ENCODE measurements at places on chromosomes 4 and X. TPM values are rescaled to one million over a fixed set of nuclear protein-coding genes. Genes with fewer than 3 reads are reported as not detected.

DNA sequence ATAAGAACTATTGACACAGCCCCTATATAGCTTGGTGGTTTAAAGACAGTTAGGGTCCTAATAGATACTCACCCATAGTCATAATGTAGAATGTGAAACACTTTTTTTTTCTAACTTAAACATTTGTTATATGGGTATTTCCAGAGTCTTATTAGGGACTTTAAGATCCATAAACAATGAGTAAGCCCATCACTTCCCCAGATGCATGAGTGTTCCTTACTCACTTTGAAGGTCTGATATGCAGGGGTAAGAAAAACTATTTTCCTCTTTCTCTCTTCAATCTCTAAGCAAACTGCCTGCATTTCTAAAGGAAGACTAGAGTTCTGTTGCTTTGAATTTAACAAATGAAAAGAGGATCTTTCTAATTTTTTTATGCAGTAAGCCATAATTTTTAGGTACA lies 443.6 kb upstream of the PITX2 start:
- no peak for DNase-seq

DNA sequence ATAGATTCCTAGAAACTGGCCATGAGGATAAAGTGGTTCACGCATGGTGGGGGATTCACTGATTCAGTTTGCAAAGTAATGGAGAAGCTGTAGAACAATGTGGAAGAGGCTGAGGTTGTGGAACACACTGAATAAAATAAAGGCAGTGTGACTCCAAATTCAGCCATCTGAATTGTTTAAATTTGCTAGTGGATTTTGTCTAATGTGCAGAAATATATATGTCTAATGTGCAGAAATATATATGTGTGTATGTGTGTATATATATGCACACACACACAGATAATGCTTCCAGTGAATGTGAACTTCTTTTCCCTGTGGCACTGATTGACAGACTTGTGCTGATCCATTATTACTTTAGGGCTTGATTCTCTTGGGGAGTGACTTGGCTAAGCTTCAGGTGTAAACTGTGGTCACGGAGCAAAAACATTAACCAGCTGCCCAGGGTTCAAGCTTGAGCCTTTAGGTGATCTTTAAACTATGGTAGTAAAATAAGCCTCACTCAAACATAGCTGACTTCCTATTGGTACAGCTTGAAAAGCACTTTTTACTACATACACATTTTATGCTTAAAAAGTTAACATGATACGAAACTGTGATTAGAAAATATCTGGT lies 3.5 kb downstream of the STBD1 start:
- no peak for DNase-seq

DNA sequence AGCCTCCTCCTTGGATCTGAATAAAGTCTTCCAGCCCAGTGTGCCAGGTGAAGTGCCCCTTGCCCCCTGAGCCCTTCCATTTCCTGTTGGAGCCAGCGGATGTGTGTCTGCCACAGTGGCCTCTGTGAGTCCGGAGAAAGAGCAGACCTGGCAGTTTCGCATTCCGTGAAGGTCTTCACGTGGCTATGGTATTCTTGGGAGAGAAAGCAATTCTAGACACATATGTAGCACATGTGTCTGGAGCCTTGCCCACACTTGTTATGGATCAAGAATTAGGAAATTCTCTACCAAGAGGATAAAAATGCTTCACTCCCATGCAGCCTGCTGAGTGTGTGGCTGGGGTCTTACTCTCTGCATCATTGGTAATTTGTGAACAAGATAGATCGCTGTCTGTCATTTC lies 130.9 kb downstream of the REPS2 start:
- DNase-seq, result no peak

- DNase-seq, result no peak
Measured at GRCh38 chr4:79472693-79473438, 64.8 kb upstream of the GK2 start.

DNA sequence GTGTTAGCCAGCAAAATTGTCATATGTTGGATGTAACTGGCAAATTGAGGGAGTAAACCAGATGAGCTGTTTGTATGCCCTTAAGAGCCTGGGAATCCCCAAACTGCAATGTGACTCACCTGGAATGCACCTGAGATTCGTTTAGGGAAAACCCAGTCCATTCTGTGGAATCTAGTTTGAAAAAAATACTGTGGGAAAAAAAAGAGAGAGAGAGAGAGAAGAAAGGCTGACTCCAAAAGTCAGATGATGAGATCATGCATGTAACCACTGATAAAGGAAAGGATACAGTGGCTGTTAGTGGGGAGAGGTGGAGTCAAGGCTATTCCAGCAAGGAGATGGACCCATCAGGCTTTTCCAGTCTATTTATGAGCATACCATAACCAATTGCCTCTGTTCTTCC lies 48.5 kb downstream of the SLC9A7 start:
- DNase-seq, result no peak

DNA sequence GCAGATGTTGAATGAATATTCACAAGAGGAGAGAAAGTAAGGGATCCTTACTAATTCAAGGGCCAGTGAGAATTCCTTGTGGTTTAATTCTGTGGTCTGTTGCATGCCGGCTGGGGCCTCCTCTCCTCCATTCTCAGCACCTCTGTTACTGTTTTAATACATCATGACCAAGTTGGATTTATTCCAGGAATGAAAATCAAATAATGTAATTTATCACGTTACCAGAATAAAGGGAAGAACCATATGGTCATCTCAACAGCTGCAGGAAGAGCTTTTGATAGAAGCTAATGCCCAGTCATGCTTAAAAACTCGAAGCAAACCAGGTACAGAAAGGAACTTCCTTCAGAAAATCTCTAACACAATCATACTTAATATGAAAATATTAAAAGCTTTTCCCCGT lies 54.1 kb downstream of the GRK4 start:
- no peak for DNase-seq

DNA sequence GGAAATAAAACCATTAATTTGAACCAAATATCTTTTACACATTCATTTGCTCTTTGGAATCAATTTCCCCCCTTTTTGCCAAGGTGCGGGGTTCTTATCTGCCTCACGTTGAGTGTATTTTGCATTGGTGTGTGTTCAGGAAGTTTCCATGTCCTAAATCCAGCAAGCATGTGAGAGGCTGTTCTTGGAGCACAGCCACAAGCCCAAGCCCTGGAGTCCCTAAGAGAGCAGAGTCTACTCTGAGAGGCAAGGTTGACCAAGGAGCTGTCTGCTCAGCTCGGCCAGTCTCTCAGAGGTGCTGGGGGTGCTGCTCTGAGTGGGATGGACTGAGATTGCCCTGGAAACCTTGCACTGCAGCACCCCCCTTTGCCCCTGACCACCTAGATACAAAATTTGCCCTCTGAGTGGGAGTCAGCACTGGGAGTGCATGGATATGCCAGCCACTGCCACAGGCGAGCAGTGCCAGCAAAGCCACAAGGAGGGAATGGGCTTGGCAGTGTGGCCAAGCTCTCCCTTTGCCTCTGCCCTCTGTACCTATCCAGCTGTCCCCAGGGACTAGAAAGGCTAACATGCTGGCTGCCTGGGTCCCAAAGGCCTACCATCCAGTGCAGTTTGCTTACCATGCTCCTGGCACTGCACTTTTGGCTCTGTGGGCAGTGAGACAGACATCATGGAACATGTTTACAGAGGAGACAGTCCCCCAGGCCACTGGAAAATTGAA lies 20.5 kb upstream of the FAM193A start:
- no peak for DNase-seq

- no peak for DNase-seq
Measured at GRCh38 chrX:41314204-41314603, 19.8 kb upstream of the DDX3X start.

- DNase-seq, result no peak
Measured at GRCh38 chrX:12007881-12008280, 130.4 kb upstream of the FRMPD4 start.

DNA sequence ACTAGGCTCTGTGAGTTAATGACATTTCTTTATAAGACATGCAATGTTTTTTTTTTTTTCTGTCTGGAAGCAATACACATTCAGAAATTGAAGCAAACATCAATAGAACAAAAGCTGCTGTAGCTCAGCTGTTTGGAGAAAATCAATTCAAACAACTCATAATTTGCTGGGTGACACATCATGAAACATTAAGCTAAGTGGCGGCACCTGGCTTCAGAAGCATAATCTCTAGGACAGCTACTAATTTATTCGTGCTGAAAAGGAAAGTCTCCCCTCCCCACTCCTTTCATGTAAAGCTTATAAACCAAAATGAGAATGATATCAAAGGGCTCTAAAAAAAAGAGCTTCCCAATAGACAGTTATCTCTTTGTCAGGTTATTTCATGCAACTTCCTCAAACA lies 73.9 kb downstream of the LUZP4 start:
- DNase-seq, result no peak

GRCh38 chrX:145623453-145623852 lies 194.2 kb upstream of the SLITRK2 start:
- DNase-seq, result no peak

DNA sequence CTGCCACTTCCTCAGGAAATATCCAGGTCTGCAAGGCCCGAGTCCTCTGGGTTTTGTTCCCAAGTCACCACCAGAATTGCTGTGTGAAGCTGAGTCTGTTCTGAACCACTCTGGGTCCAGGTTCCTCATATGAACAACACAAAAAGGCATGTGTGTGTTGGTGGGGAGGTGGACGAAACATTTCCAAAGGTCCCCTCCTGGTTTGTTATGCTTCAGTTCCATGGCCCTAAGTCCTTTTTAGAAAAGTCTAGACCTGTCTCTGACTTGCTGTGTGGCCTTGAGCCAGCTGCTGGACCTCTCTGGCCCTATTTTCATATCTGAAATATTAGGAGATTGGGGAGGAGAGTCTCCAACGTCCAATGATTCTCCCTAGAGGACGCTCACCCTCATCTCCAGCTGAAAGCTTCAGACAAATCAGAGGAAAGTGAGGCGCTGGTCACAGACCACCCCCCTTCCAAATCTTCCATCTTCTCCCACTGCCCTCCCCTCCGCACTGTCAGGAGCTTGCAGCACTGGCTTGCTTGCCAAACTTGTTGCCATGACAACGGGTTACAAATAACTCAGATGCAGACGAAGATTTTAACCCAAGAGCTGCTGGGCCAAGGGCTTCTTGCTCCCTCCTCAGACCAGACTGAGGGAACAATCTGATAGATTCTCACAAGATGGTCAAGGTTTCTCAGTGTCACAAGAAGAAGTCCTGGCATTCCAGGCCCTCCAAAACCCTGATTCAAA lies 64.5 kb downstream of the SMC1A start:
- no peak for DNase-seq

- no peak for DNase-seq
Measured at GRCh38 chrX:13808865-13809264, 8.0 kb downstream of the GPM6B start.

DNA sequence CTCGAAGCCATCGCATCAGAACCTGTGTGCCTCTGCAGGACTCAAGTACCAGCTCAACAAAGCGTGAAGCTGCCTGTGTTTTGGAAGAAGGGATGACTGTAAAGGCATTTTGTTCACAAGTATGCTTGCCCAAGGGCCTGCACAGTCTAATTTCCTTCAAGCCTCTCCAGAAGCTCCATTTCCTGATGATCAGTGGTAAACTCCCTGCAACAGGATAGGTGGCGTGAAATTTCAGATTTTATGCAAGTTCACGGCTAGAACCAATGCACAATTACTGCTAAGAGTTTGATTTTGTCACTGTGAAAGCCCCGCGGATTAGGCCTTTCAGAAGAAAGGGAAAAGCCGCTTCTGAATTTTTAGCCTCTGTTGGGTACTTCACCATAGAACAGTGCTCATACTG lies 89.2 kb upstream of the TAPT1 start:
- no peak for DNase-seq

DNA sequence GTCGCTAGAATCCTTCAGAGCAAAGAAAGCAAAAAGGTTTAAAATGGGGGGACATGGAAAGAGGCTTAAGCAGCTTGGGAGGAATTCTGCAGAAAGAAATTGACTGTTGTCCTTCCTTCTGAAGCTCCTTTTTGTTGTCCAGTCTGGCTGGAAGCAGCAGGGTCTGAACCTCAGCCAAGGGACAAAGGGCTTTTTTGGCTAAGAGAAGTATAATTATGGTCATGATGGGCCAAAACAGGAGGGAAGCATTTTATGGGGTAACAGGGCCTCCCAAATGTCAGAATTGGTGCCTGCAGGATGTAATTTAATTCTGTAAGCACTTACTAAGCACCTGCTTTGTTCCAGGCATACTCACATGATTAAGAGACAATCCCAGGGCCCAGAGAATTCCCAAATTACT lies 74.2 kb upstream of the CPEB2 start:
- no peak for DNase-seq

DNA sequence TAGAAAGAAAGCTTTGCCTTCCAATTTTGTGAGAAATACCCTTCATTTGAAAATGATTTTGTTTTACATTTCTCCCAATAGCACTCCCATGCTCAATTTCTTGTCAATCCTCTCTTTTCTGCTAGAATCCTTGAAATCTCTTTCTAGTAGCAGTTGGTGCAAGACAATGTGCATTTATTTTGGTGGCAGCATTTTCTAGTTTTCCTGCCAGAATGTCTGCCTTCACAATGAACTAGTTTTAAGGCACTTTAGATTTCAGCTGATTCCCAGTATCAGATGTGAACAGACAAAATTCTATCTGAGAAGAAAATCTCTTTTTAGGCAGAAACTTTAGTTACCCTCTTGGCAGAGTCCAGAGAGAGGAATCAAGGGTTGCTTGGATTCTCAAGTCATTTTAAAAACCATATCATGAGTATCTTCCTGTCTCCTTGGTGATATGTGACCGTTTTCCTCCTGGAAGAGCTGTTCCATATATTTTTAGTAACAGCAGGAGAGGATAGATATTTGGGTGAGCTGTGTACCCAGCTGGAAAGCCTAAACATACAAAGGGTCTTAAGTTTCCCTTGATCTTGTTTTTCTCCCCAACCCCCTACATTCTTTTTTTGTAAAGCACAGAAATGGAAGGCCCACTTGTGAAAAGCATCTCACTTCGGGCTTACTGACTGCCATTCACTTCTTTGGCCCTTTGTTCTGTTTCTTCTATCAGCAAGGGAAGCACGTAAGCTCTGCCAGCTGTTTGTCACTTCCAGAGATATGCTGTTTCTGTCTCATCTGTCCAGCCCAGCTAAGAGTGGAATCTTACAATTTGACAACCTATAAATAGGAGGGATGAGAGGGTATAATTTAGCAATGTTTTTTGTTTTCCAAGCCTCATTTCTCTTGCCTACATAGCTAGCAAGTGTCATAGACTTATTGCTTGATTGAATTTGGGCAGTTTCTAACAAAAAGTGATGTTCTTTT lies 38.7 kb downstream of the TSPAN7 start:
- no peak for DNase-seq

The FAT4 gene
- total RNA-seq, result 6.5 TPM

The DCAF12L2 gene
- total RNA-seq, result 0.11 TPM

The MAGEA8 gene
- total RNA-seq, result not detected

The SHISA3 gene
- 5.5 TPM for total RNA-seq

The ELOVL6 gene
- 2.0 TPM for total RNA-seq

The SLC7A11 gene
- 0.46 TPM for total RNA-seq

The CSAG1 gene
- total RNA-seq, result not detected

The SLC39A8 gene
- total RNA-seq, result 3.1 TPM

The GPRASP2 gene
- total RNA-seq, result 10.3 TPM

The NALF2 gene
- 41.1 TPM for total RNA-seq

The EGFL6 gene
- total RNA-seq, result not detected

The ENPEP gene
- 4.1 TPM for total RNA-seq

The P2RY8 gene
- total RNA-seq, result 1.9 TPM

The GAGE13 gene
- total RNA-seq, result not detected

The HMGN5 gene
- 1.3 TPM for total RNA-seq

The DRD5 gene
- total RNA-seq, result not detected
